Brain microvascular endothelial cell (primary cell): ENCODE measurements at places on chromosomes 12 and 14.

- no peak for DNase-seq
These were observed 2.8 kb downstream of the KRT78 start for GRCh38 chr12:52845946-52846345.

- no peak for DNase-seq
These were observed 17.9 kb upstream of the KRT86 start for GRCh38 chr12:52256584-52256935.

- no peak for DNase-seq
These were observed 16.1 kb upstream of the HDAC7 start for GRCh38 chr12:47835831-47836155.

- no peak for DNase-seq
These were observed 18.8 kb upstream of the IAPP start for GRCh38 chr12:21353948-21354347.

- DNase-seq: no peak
These were observed 17.7 kb downstream of the ERP27 start for GRCh38 chr12:14920475-14921126.

GRCh38 chr14:88340357-88340756 lies 17.3 kb upstream of the KCNK10 start:
- no peak for DNase-seq

- no peak for DNase-seq
These were observed 26.9 kb downstream of the CLMN start for GRCh38 chr14:95292660-95293425.

GRCh38 chr14:59199205-59199604 lies 10.7 kb downstream of the DAAM1 start:
- DNase-seq: peak; percentile 33

GRCh38 chr12:2137711-2138110 lies 84.9 kb downstream of the CACNA1C start:
- no peak for DNase-seq

- DNase-seq: no peak
These were observed 36.5 kb downstream of the SSPN start for GRCh38 chr12:26231921-26232320.

GRCh38 chr14:47674148-47674542 lies 1.3 kb downstream of the MDGA2 start:
- peak; percentile 5 for DNase-seq

DNA sequence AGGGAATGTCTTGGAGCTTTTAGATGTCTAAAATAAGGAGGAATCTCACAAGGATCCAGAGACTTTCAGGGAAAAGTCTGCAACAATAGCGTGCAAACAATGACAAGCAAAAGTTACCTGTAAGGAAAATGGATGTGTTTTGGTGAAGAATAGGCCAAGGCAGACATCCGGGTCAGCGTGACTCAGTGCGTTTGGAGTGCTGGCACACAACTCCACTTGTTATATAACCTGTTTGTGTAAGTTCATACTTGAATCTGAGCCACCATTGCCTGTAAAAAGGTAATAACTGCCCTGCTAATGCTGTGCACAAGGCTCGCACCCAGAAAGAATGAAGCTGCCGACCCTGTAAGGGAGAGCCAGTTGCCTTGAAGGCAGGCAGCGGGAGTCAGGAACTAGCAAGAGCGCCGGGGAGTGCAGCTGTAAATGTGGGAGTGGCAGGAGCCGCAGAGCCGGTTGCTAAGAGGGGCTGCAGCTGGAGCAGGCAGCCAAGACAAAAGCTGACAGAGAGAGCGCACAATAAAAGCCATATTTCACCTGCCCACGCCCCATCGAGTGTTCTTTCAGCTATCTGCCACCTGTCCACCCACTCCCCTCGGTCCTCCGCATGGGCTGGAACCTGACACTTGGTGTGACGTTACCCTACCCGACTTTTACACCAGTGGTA lies 638.5 kb upstream of the MIS18BP1 start:
- DNase-seq: no peak

DNA sequence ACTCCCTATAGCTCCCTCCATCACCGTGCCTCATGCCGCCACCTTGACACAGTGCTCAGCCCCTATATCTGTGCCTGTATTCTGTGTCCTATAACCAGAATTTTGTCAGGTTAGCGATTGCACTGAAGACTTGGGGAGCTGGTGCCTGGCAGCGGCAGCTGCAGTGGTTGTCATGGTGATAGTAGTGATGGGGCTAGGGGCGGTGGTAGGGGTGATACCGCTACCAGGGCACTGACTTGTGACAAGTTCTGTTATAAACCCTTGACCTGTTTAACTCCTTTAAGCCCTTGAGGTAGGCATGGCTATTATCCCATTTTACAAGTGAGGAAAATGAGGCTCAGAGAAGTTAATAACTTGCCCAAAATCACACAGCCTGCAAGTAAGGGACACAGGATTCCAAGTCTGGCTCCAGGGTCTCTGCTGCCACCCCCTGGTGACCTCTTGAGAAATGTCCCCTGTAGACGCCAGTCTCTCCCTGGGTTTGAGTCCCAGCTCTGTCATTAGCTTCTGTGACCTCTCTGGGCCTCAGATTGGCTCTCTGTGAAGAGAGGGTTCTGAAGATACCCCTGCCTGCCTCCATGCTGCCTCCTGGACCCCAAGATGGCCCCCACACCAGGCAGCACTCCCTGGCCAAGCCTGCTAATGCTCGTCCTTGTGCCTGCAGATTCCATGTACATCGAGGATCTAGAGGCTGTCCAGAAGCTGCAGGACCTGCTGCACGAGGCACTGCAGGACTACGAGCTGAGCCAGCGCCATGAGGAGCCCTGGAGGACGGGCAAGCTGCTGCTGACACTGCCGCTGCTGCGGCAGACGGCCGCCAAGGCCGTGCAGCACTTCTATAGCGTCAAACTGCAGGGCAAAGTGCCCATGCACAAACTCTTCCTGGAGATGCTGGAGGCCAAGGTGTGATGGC lies 121.9 kb downstream of the ESRRB start:
- DNase-seq: no peak

- DNase-seq: no peak
These were observed 323.6 kb downstream of the PCNX1 start for GRCh38 chr14:71230897-71231296.

- peak; percentile 60 for DNase-seq
These were observed 45.4 kb downstream of the DCAF5 start for GRCh38 chr14:69107407-69108003.

- no peak for DNase-seq
These were observed 79.7 kb downstream of the PTPRR start for GRCh38 chr12:70840656-70841350.

- DNase-seq: no peak
These were observed 48.2 kb downstream of the NELL2 start for GRCh38 chr12:44827832-44828438.

DNA sequence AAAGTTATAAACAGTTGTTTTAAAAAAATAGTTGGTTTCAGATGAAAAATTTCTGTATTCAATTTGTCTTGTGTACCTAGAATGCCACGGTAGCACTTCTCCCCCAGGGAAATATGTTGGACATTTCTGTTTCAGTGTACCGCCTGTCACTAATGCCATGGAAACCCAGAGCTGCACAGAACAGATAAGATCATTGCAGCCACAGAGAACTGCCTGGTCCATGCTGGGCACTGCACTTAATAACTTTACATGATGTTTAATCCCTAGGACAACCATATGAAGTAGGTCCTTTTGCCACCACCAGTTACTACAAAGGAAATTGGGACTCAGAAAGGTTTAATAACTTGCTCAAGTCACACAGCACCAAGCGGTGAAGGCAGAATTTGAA lies 253.4 kb upstream of the SRRM4 start:
- DNase-seq: no peak

DNA sequence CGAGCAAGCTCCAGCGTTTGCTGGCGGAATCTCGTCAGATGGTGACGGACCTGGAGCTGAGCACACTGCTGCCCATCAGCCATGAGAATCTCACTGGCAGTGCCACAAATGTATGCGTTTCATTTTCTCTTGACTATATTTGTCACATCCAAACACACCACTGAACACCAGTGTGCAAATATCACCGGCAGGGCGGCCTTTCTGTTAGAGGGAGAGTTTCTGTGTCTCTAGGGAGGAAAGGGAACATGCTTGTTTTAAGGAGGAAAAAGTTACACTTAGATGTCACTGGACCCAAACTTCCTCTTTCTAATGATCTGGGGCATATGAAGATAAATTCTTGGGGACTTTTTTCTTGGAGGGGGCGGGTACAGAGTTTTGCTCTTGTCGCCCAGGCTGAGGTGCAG lies 21.9 kb upstream of the HIP1R start:
- no peak for DNase-seq

- DNase-seq: no peak
These were observed 108.6 kb upstream of the CCDC196 start for GRCh38 chr14:66377574-66377973.

GRCh38 chr12:113086249-113087164 lies 30.0 kb downstream of the DTX1 start:
- DNase-seq: no peak

- no peak for DNase-seq
These were observed 214.1 kb downstream of the RPAP3 start for GRCh38 chr12:47491516-47492305.

GRCh38 chr12:123199936-123200335 lies 33.0 kb downstream of the MPHOSPH9 start:
- no peak for DNase-seq

DNA sequence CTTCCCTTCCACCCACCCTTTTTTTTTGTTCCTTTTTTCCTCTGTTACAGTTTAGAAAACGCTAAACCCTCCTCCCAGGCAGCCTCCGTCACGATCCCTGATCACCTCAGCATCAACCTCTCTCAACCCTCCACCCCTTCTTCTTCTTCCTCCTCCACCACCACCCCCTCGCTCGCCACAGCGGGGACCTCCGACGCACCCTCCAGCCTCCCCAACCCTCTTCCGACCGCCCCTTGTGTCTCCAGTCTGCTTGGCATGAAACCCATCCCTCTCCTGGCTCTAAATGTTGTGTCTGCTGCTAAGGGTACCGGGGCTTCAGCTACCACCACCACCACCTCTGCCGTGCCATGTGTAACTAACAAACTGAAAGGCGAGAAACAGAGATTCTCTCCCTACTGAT lies 22.9 kb downstream of the PCBP2 start:
- DNase-seq: no peak

GRCh38 chr14:95006051-95006450 lies 151.3 kb downstream of the DICER1 start:
- no peak for DNase-seq

GRCh38 chr12:728781-729180 lies 23.6 kb upstream of the WNK1 start:
- DNase-seq: no peak

GRCh38 chr14:88352698-88353097 lies 29.6 kb upstream of the KCNK10 start:
- no peak for DNase-seq

- DNase-seq: no peak
These were observed 442.5 kb downstream of the CCER1 start for GRCh38 chr12:90512518-90512917.

DNA sequence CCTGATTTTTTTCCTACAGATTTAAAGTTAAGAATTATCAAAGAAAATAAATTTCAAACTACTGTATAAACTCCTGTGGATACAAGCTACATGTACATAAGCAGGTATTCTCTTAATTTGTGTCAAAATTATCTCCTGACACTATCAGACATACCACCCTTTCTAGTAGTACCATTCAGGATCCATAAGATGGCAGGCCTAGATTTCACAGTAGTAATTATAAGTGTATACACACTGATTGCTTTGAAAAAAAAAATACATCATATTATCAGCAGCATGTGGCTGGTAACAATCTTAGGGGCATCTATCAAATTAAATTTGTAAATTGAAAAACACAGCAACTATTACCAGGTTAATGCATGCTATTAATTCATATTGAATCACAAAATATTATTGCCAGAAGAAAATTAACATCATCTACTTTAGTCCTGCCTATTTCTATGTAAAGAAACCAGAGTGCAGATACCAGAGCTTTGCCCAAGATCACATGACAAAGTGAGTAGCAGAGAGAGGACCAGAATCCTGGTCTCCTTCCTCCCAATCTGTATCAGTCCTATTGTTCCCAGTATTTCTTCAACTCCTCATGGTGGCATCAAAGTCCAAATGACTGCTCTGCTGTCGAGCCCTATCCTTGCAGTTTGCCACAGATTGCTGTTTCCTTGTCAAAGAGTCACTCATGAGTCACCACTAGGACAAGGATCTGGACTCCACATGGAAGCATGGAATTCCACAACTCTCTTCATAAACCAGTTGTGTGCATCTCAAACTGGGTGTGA lies 27.7 kb upstream of the CALM1 start:
- DNase-seq: no peak

GRCh38 chr12:98532687-98533304 lies 17.4 kb downstream of the TMPO start:
- DNase-seq: peak; percentile 65
